ENCODE measurements at places on chromosomes 3 and 15.

GRCh38 chr3:60366486-60366885 is 884.8 kb downstream of the FHIT start:
- no peak for DNase-seq

- peak; percentile 27 for DNase-seq
Measured at GRCh38 chr15:81000144-81000623, 539 bp upstream of the TLNRD1 start.

DNA sequence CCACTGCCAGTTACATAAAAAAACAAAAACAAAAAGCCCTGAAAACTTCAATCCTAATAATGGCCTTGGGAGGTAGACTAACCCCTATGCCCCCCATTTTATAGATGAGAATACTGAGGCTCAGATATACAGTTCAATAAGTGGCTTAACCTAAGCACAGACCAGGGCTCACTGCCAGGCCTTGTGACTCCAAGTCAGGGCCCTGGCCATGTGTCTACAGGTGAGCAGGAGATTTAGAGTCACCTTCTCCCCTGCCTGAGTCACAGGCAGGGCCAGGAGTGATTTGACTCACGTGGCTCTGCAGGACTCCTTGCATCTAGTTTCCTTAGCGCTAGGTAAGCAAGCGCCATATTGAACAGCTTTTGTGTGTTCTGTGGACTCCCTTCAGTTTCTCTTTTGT is 98.6 kb upstream of the ETV5 start:
- no peak for DNase-seq

GRCh38 chr15:52559575-52559974 is 9.3 kb downstream of the ARPP19 start:
- no peak for DNase-seq

- no peak for DNase-seq
Measured at GRCh38 chr3:156685198-156685597, 10.8 kb downstream of the TIPARP start.

GRCh38 chr15:37490707-37491106 is 390.4 kb upstream of the MEIS2 start:
- DNase-seq, result no peak

- no peak for DNase-seq
Measured at GRCh38 chr3:100954199-100954935, 38.9 kb downstream of the ABI3BP start.

- DNase-seq, result no peak
Measured at GRCh38 chr3:196889844-196890708, 22.4 kb downstream of the SENP5 start.

DNA sequence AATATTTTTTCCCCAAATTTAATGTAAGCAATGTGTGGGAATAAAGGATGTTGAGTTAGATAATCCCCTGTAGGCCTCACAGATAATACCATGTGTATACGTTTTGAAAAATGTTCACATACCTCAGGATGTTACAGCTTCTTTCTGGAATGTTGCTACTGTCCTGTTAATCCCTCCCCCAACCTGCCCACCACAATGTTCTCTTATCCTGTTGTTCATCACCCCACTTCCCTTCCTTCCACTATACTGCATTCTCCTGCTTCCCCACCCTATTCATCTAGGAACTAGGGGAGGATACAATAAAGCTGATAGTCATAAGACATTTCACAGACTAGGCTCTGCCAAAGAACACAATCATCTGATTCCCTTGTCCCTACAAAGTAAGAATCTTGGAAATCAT is 92.1 kb downstream of the IGF2BP2 start:
- peak; percentile 76 for DNase-seq

- no peak for DNase-seq
Measured at GRCh38 chr3:55434789-55435188, 52.3 kb downstream of the WNT5A start.

DNA sequence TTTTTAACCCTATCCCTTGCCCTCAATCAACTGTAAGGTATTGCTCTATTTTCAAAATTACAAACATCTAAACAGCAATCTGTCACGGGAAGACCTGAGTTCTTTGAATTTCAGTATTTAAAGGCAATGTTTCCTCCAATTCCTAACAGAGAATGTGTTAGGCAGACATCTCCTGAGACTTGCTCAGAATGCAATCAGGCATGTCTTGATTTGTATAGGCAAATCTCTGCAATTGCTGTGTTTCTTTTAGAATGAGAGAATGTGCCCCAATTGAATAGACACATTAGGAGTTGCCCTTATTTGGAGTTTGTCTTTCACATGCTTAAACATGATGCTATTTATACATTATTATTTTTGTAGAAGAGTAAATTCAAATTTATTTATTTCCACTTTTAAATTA is 205.6 kb downstream of the CADM2 start:
- no peak for DNase-seq

DNA sequence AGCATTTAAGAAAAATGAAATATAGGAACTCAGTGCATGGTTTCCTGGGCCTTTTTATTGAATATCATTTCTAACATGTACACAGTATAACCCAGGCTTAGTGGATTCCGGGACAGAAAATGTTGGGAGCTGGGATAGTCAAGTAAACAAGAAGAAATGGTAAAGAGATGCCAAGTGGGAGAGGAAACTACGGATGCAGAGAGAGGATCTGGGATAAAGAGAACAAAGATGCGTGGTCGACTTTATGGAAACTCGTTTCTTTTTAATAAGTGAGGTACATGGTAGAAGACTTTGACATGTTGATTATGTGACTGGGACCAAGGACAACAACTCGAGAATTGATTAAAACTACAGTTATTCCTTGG is 1.2 kb upstream of the GPR176 start:
- DNase-seq, result no peak
